ENCODE measurements at places on chromosomes 5 and 9. TPM values are rescaled to one million over a fixed set of nuclear protein-coding genes. Genes with fewer than 3 reads are reported as not detected.

Gene DDX4
- not detected for total RNA-seq

DNA sequence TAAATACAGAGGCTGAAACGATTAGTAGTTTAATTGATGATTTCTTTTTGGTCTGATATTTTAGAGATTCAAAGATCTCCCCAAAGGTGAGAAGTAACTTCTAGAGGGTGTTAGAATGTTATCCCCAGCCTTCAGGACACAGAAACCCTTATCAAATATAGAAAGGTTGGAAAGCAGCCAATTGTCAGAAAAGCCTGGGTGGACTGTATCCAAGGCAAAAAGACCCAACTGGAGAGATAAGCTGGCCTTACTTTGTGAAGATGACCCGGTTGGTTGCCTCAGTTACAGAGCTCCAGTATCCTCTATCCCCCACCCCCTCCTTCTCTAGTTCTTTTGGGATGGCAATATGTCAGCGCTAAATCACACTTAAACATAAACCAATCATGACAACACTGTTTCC lies 75.7 kb downstream of the GCNT4 start:
- H3K4me1 ChIP-seq, result peaks cover 28% of the 10 kb centered on the region
- no peak for DNase-seq
- H3K36me3 ChIP-seq, result no peaks in the 10 kb centered on the region
- H3K4me3 ChIP-seq, result no peak overlapping the region

DNA sequence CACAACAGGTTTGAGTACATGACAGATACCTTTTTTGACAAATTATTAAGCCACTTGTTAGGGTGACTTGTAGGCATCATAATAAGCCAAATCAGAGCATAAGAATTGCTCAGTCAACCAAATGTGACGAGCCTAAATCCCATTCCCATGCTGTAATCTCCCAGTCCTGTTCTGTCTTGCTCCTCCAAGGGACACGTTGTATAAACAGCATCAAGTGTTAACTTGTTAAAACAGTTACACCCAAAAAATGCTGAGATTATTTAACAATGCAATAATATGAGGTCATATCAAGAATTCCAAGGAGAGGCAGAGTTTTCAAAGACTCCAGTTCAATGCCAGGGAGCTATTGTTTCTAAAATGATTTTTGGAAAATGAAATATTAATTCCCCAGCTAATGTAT lies 76.2 kb downstream of the SH3TC2 start:
- H3K27ac ChIP-seq, result no peak overlapping the region
- no peak for DNase-seq
- no peaks in the 10 kb centered on the region for H3K36me3 ChIP-seq

DNA sequence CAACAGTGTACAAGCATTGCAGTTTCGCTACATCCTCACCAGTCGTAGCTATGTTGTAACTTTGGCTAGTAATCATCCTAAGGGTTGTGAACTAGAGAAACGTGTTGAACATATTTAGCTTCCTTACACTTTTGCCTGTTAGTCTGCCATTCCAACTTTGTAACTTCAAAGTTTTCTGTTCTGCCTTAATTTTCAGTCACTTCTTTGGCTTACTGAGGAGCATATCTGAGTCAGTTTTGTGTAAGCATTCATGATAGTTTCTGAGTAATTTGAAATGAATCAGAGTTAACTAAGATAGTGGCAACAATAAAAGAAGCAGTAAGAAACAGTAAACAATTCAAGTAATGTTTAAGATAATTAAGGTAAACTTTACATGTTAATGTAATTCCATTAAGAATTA lies 58.9 kb upstream of the MCCC2 start:
- peaks cover 28% of the 10 kb centered on the region for H3K36me3 ChIP-seq
- no peaks in the 10 kb centered on the region for H3K4me1 ChIP-seq
- no peak for DNase-seq
- no peak overlapping the region for H3K4me3 ChIP-seq

Gene BTNL8
- total RNA-seq, result not detected

Gene CARD6
- total RNA-seq, result 0.53 TPM

DNA sequence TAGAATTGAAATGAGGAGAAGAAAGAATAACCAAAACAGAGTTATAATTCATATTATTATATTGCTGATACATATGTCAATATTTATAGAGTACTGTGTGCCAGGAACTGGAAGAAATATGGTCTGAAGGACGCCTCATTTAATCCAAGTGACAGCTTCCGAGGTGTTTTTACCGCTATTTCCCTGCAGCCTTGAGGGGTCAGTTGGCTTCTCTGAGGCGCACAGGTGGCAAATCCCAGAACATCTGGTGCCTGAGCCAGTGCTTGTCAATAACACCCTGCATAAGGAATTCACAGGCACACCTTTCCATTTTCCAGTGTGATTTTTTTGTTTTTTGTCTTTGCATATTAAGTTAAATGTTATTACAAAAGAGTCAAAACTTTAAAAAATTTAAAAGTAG lies 43.3 kb upstream of the CTSL start:
- no peak overlapping the region for H3K27ac ChIP-seq
- no peaks in the 10 kb centered on the region for H3K27me3 ChIP-seq
- no peak overlapping the region for H3K4me3 ChIP-seq
- DNase-seq, result no peak

Gene SPATA31D4
- not detected for total RNA-seq

DNA sequence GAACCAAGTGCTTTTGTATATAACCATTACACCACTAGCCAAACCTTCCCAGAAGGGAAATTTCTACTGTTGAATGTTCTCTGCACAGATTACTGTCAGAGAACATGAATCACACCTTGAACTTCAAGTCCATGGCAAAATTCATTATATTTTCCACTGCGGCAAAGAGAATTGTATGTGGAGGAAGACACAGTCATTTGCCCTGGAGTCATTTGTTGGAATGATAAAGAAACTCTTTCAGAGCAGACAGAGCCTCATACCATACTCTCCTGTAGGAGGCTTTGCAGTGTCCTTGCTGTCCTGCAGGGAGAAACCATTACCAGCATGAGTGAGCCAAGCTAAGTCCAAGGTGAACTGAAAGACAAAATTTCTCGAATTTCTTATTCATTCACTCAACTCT lies 369.0 kb downstream of the ARHGEF28 start:
- no peak for DNase-seq
- no peak overlapping the region for H3K27ac ChIP-seq
- no peak overlapping the region for H3K4me3 ChIP-seq
